ENCODE measurements at places on chromosomes 4 and X. TPM values are rescaled to one million over a fixed set of nuclear protein-coding genes. Genes with fewer than 3 reads are reported as not detected.

DNA sequence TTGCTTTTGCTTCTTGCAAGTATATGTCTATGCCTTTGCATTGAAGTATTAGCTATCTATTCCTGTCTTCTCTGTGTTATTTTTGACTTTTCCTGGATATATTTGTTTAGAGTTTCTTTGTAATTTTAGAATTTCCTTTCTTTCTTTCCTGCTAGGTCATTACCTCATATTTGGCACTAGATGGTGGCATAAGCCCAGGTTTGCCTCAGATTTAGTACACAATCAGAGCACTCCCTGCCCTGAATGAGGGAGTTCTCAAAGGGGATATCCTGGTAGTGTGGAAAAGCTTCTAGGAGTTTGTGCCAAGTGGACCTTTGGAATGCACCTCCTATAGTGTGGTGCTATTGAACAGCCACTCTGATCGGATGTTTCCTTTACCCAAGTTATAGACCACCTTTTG lies 181.6 kb downstream of the UGT8 start:
- DNase-seq = no peak

- DNase-seq = no peak
These were observed 772.4 kb upstream of the INTU start for GRCh38 chr4:126860308-126860707.

- no peak for DNase-seq
These were observed 49.6 kb downstream of the PROM1 start for GRCh38 chr4:16034010-16034748.

- no peak for DNase-seq
These were observed 277.1 kb upstream of the PRKX start for GRCh38 chrX:3990569-3990968.

DNA sequence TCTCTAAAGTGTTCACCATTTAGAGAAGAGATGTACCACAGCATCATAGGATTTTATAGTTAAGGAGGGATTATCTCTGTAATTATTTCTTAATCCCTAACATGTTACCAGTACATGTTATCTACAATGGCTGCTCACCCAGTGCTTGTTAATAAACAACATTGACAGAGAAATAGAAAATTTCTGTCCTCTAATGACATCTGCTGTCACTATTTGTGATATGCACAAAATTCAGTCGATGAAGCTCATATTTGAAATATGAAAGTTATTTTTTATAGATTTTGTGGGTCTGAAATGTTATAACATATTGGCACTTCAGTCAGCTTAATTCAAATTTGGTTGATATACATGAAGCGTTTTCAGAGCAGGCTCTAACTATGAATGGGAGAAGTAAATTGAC lies 48.8 kb upstream of the GRXCR1 start:
- DNase-seq = no peak

GRCh38 chr4:53043891-53044650 lies 182.0 kb downstream of the RASL11B start:
- no peak for DNase-seq

DNA sequence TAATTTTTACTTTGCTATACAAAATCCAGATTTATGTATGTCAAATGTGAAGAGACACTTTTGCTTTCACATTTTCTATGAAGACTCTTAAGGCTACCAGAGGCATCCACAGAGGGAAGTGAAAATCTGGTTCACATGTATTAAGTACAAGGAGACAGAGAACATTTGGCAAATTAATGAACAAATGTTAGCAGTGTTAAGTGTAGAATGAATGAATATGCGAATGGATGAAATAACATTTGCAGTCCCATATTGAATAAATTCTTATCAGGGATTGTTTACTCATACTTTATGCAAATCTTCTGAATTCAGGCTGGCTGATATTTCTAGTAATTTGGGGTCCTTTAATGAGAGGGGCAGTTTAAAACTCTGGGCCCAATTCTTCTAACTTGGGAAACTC lies 159.9 kb downstream of the LDB2 start:
- DNase-seq = no peak

- DNase-seq = no peak
These were observed 103.8 kb downstream of the RTL5 start for GRCh38 chrX:72027914-72028307.

DNA sequence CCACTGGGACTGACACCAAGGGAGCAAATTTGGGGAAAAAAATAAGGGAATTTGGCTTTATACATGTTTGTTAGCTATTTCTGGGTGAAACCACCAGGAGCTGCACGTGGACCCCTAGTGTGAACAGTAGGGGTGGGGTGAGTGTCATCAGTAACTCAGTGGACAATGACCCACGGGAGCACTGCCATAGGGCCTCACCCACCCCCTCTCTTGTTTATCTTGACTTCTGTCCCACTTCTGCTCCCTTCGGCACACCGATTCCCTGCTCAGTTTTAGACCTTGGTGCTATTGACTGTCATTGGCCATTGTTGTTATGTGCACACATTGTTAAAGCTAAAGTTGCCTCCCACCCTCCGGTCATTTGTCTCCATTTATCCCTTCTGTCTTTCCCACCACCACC lies 9.0 kb downstream of the ACOX3 start:
- DNase-seq = no peak

The USP51 gene
- total RNA-seq = 9.4 TPM

The SMPX gene
- total RNA-seq = not detected

The ITIH6 gene
- 0.05 TPM for total RNA-seq

The ZNF330 gene
- 25.8 TPM for total RNA-seq

The TMSB15C gene
- total RNA-seq = 18.7 TPM

The BCOR gene
- 41.1 TPM for total RNA-seq

The PGAM4 gene
- not detected for total RNA-seq

The CYTL1 gene
- total RNA-seq = 13.5 TPM

All from neural crest cell (in vitro differentiated cells).